ENCODE measurements at places on chromosomes 5 and 9.

DNA sequence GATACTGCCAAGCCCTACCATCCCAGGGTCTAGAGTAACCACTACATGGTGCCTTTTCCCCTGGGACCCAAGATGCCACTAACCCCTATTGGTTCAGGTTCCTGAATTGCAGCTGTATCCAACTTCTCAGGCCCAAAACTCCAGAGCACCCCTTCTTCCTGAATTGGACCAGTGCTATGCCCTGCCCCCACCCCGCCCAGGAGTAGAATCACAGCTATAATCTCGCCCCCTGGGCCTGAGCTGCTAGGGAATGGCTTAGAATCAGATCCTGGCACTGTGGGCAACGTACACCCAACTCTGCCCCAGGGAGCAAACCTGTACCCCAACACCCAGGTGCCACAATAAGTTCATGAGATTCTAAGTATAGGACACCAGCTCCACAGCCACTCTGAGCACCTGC is 206.3 kb downstream of the CACNA1B start:
- no peak for DNase-seq

DNA sequence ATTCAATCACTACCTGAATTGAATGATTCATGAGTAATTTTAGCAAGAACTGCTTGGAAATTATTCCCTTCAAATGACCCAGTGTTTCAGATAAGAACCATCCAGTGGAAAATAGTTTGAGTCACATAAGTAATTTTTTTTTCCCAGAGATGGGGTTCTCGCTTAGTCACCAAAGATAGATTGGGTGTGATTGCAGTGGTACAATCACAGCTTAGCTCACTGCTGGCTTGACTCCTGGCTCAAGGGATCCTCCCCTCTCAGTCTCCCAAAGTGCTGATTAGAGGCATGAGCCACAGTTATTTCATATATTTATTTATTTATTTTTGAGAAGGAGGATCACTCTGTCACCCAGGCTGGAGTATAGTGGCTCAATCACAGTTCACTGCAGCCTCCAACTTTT is 574.5 kb upstream of the ARRDC3 start:
- DNase-seq: no peak

GRCh38 chr5:151113651-151114050 is 32.8 kb upstream of the TNIP1 start:
- no peak for DNase-seq

DNA sequence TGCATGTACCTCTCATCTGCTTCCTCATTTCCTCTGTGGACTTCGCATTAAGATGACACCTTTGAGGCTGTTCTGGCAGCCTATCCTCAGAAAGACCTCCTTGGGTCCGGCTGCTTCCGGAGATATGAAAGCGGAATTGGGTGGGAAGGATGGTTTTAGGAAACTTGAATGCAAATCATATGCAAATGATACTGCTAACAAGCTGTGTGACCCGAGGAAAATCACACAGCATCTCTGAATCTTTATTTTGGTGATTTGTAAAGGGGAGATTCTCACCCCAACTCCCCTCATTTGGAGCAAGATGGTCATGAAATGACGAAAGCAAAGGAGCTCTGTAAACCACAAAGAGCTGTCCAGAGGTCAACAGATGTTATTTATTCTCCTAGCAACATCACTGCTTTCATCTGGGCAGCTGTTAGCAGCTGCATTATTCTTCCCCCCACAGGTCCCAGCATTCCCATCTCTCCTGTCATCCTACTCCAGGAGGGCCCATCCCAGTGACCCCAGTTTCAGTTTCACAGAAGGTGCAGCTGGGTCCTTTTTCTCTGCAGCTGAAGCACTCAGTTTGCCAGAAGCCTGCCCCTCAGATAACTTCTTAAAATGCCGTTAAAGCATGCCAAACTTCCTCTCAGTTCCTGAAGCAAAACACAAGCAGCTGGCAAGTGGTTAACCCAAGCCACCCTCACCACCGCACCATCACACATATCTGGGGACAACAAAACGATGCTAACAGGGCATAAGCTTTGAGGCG is 269.5 kb downstream of the SEC61B start:
- DNase-seq: no peak

DNA sequence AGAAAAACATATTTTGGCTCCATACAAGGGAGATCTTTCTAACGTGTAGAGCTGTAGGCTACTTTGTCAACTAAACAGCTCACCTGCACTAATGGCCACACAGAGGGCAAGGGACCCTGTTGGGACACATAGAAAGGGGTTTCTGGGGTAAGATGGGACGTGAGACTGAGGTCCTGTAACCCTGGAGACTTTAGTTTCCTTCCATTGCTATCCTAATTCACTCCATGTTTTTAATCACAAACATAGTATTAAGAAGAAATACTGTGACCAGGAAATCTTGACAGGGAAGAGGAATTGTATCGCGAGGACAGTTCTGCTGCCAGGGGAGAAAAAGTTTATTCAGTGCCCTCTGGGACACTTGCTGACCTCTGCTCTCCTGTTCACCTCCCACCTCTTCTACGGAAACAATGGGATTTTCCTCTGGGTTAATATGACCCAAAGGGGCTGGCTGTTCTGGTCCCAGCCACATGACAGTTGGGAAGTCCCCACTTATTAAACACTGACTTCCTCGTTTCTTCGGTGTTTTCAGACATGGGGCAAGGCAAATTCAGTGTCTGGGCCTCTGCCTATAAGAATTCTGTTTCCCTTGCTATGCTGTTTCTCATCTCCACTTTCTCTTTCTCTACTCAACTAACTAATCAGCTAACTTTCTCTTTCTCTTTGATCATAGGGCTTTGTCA is 106.9 kb upstream of the SEMA6A start:
- DNase-seq: no peak

DNA sequence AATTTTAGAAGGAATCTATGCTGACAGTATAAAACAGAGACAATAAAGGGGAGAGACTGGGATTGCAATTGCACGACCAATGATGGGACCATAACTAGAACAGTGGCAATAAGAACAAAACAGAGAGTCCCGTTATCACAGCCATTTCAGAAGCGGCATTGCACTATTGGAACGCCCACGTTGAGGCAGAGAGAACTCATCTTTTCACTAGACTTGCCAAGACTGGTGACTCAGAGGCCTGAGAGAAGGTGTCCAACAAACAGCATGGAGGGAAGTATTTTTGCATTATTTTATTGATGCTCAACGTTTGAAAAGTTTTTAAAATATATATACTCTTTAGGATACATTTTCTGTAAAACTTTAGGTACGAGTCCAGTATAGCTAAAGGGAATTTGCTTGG is 737.7 kb downstream of the TLE1 start:
- no peak for DNase-seq

- peak; percentile 86 for DNase-seq
Measured at GRCh38 chr9:136787690-136788400, 3.3 kb upstream of the TMEM141 start.

DNA sequence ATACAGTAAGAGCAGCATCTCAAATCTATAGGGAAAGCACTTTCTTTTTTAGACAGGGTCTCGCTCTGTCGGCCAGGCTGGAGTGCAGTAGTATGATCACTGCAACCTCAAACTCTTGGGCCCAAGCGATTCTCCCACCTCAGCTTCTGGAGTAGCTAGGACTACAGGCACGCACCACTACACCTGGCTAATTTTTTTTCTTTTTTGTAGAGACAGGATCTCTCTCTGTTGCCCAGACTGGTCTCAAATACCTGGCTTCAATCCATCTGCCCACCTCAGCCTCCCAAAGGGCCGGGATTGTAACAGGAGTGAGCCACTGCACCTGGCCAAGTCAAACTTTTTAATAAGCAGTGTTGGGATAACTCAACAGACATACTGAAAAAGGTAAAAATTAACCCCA is 107.6 kb downstream of the SIL1 start:
- no peak for DNase-seq

DNA sequence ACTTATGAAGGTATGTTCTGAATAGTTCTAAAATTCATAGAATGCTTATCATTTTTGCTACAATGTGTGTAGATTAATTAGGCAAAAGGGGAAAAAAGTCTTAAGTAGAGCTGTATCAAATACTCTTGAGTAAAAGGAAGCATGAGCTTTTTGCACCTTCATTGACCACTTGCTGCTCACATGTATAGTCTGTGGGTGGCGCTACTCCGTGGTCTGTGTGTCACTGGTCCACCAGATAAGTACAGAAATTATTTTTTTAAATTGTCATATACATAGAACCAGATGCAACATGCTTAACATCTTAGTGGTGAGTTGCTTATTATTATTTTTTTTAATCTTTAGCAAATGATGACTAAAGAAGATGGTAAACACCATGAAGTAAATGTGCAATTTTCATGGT is 130.2 kb downstream of the MAN2A1 start:
- peak; percentile 7 for DNase-seq

DNA sequence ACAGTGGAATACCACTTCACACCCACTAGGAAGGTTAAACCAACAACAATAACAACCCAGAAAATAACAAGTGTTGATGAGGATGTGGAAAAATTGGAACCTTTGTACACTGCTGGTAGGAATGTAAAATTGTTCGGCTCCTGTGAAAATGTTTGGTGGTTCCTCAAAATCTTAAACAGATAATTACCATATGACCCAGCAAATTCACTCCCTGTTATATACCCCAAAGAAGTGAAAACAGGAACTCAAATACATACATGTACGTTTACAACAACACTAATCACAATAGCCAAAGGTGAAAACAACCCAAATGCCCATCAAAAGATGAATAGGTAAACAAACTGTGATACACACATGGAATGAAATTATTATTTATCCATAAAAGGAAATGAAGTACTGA is 178.5 kb upstream of the PHYKPL start:
- DNase-seq: no peak

GRCh38 chr5:54852007-54852406 is 133.4 kb downstream of the ESM1 start:
- DNase-seq: no peak

DNA sequence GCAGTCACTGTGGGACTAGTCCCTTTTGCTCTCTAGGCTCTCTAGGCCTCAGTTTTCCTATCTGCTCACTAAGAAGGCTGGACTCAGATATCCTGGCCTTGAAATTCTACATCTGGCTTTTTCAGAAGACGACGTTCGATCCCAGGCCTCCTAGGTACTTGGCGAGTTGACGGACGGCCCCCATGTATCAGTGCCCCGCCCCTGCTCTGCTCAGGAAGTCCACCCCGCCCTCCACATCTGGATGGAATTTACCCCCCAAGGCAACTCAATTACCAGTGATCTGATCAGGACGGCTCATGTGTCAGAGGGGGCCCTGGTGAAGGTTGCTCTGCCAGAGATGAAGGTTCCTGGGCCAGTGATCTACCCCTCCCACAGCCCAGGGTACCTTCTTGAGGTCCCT is 44.1 kb upstream of the SYNPO start:
- no peak for DNase-seq

GRCh38 chr5:2879701-2880100 is 128.2 kb upstream of the IRX2 start:
- no peak for DNase-seq

GRCh38 chr9:33921967-33922895 is 105.3 kb downstream of the UBE2R2 start:
- DNase-seq: peak; percentile 45

DNA sequence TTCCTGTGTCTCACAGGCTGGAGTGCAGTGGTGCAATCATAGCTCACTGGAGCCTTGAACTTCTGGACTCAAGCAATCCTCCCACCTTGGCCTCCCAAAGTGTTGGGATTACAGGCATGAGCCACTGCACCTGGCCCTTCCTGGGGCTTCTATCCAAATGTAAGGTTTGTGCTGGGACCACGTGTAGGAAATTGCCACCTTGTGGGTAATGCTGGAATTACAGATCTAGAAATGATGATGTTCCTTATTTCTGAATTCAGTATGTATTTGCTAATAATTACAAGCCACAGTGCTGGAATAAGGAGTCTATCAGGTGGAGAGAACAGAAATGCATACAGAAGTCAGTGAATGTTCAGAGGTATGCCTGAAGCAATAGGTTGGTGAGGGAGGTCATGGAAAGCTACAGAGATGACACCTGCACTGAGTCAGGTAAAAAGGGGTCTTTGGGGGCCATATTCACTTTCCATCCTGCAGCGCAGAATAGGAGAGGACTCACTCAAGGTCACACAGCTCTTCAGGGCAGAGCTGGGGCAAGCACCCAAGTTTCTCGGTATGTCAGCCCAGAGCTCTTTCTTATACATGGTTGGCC is 8.8 kb upstream of the IGFBPL1 start:
- DNase-seq: peak; percentile 73

DNA sequence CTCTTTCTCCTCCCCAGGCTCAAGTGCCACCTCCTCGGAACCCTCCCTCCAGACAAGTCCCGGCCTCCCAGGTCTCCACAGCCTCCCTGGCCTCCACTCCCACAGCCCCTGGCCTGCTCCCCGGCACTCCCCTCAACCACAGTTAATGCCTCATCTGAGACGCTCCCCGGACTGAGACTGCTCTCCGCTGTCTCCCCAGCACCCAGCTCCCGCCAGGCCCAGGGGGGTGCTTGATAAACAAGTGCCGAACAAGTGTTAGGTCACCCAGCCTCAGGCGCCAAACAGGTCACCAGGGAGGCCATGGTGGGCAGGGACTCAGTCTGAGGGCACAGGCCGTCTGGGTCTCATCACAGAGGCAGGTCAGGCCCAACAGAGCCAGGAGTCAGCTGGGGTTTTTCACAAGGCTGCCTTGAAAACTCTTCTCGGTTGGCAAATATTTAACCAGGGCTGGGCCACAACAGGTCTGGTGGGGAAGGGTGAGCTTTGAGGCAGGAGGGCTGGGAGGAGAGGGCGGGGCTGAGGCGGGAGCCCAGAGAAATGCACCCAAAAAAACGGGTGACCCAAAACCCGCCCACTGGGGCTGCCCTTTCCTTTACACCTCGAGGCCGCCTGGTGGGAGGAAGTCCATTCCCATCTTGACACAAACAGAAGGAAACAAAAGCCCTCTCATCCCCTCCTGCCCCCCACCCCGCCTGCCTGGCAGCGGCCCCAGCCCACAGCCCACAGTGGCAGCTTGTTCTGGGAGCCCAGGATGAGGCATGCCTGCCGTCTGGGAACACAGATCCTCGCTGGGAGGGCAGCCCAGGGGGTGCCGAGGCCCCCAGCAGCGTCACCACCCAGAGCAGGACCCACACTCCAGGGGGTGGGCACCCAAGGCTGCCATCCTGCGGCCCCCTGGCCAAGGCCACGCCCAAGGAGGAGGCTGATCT is 66.6 kb upstream of the STXBP1 start:
- DNase-seq: peak; percentile 92

DNA sequence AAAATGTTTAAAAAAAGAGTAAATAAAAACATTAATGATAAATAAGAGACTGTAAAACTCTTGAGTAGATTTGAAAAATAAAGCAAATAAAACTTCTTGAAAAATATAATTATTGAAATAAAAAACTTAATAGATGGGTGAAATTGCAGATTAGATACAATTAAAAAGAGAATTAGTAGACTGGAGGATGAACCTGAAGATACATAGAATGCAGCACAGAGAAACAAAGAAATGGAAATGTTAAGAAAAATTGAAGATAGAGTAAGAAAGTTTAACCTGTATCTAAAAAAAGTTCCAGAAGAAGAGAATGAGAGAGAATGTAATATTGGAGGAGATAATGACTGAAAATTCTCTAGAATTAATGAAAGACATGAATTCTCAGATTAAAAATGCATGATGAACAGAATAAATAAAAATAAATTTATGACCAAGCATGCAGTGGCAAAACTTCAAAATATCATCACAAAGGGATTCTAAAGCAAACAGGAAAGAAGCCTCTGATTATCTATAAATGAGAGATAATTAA is 438.1 kb upstream of the CLINT1 start:
- DNase-seq: no peak

- no peak for DNase-seq
Measured at GRCh38 chr9:133436681-133437080, 14.5 kb downstream of the ADAMTS13 start.

- no peak for DNase-seq
Measured at GRCh38 chr5:150242251-150242894, 47.2 kb downstream of the CAMK2A start.

- no peak for DNase-seq
Measured at GRCh38 chr9:116493183-116493860, 193.8 kb upstream of the TRIM32 start.

- no peak for DNase-seq
Measured at GRCh38 chr9:97310896-97311295, 3.4 kb downstream of the CCDC180 start.

Measured in DMS53 (cell line).